ENCODE measurements at places on chromosomes 2 and 18.

DNA sequence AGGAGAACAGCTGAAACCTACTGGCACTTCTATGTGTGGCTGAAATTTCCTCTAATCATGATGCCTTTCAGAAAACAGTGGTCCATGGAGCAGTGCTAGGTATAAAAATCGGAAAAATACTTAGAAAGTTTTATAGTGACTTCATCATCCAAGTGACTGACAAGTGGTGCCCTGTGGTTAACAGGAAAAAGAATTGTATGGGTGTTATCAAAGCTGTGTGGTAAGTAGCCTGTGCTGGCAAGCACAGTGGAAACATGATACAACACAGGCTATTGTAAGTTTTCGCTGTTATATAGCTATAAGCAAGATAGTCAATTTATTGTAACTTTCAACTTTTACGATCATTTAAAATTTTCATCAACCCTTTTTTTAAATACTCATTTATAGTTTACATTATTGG is 1599.7 kb upstream of the ZEB2 start:
- DNase-seq, result no peak

DNA sequence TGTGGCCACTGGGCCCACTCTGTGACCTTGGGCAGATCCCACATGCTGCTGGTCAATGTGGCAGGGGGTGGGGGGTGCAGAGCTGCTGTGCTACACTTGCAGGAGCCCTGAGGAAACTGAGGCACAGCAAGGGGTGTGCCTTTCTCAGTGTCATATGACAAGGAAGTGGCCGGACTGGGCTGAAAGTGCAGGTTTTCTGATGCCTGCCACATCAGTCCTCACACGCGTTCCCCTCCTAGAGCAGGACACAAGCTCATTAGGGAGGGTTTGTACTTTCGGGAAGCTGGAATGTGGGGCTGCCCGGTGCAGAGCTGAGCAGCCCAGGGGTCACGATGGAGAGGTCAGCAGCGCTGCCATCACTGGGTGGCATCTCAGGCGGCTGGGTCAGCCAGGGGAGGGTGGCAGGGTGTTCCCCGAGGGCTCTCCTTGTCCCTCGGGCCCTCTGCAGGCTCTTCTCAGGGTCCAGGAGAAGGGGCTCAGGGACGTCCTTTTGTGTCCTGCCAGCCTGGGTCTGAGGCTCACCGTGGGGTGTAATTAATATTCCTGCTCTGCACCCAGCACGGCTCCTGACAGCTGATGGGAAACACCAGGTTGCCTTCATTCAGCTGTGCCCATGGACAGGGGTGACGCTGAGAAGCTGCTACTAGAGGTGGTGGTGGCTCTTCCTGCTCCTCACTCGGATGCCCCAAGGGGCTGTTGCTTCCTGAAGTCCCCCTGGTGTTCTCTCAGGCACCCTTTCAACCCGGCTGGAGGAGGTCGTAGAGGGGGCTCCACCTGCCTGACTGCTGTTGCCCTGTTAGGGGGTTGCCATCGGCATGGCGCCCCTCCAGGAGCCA is 62.1 kb upstream of the HDAC4 start:
- no peak for DNase-seq

DNA sequence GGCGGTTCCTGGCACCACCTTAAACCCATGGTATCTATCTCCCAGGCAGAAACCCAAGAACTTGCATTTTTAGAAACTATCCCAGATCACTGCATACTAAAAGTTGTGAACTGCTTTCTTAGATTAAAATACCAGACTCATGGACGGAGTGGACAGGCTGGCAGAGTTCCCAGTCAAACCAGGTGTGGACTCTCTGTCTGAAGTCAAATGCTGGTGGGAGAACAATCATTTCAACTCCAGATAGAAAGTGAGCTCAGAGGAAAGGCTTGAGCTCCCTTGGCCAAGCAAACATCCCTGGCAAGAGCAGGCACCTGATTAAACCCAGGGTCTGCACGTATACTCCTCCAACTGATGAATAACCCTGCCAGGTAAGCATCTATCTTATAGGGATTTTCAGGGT is 19.5 kb downstream of the NXPH2 start:
- no peak for DNase-seq

GRCh38 chr2:41400088-41400665 is 647.6 kb upstream of the PKDCC start:
- no peak for DNase-seq

DNA sequence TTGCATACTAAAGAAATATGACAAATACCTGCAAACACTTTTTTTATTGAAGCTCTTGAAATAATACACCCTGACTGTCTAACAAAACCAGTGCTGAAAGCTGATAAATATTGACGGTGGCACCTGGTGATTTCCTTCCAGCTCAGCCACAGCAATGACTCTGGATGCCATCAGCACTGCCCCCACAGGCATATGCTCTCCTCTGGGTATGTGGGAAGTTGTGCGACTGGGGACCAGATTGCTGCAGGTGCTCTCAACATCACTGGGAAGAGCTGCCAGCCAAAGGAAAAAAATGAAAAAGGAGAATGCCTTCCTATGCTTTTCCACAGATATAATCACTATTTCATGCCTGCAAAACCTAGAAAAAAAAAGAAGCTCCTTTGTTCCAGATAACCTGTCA is 141.5 kb downstream of the PIGN start:
- DNase-seq, result no peak

GRCh38 chr2:96114546-96114902 is 1.8 kb downstream of the ADRA2B start:
- DNase-seq, result no peak

DNA sequence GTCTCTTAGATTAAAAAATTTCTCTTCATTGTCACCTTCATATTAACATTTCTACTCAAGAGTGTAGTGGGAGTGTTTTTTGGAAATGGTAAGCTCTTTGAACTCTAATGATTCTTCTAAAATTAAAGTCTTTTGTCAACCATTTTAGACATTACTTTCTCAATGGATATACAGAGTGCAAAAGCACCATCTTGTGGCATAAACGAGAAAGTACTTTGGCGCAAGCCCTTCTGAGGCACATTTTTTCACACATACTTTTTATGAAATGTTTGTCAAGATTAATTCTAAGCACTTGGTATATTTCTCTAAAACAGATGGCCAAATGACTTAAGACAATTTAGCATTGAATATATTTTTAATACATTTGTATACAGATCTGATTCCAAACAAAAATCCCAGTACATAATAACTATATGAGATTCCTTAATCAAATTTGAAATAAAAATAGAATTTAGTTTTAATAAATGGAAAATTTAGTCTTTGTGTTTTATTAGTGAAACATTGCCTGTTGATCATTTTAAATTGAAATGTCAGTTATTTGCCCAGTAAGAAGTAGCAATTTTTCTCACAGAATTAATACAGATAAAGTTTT is 63.3 kb upstream of the GALNT5 start:
- DNase-seq, result no peak

- DNase-seq, result no peak
Measured at GRCh38 chr18:59459369-59460071, 100.5 kb upstream of the LMAN1 start.

GRCh38 chr2:11004199-11004598 is 92.5 kb downstream of the KCNF1 start:
- no peak for DNase-seq

- DNase-seq, result no peak
Measured at GRCh38 chr2:197913084-197913483, 108.7 kb downstream of the PLCL1 start.

GRCh38 chr2:17540093-17540812 is at the start of gene VSNL1:
TSS of gene VSNL1 (plus strand) at chr2:17540696. CDS start at chr2:17592075, 51,379 bp downstream.
- peak; percentile 82 for DNase-seq

GRCh38 chr2:223314811-223315210 is 262.8 kb downstream of the KCNE4 start:
- DNase-seq, result no peak

GRCh38 chr2:121417826-121418225 is 112.9 kb upstream of the RNU4ATAC start:
- no peak for DNase-seq

GRCh38 chr2:47193607-47194006 is 38.5 kb upstream of the STPG4 start:
- no peak for DNase-seq

GRCh38 chr2:171735991-171736710 is 48.9 kb downstream of the DYNC1I2 start:
- DNase-seq, result no peak

- no peak for DNase-seq
Measured at GRCh38 chr2:207676827-207677354, 34.5 kb upstream of the CCNYL1 start.

DNA sequence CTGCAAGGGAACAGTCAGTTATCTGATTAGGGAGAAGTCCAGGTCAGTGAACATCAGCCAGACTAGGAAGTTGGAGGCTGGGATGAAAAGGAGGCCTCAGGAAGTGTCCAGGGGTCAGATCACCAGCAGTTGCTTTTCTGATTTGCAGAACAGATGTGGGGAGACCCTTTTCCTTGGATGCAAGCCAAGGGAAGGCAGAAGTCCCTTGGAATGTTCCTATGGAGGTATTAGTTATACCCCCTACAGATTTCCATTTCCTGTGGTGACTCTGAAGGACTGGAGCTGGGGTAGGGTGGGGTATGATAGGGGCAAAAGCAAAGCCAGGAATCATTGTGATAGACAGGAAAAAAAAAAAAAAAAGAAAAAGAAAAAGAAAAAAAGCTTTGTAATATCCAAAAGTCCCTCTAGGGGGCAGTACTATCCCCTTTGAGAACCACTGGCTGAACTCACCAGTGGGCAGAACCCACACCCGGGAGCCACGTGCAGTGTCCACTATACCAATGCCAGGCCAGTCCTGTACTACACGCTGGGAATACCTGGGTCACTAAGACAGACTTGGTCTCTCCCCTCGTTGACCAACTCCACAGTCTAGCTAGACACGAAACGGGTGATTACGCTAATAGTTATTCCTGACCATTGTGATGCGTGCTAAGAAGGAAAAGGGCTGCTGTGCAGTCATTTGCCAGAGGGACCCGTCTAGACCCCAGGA is 7.4 kb downstream of the DYSF start:
- DNase-seq, result no peak

DNA sequence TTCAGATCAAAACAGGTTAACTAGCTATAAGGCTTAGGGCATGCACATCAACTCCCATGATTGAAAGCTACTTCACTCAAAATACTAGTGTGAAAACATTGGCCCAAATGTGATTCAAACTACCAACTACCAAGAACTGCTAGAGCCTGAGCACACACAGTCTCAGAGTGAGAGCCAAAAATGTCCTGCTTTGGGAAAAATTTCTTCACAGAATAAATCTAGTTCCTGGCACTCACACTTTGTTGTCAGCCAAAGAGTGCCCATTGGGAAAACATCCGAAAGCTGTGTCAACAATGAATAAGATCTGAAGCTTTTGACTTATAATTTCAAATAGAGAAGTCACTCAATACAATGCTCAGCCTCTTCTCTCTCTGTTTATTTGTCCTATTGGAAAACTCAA is 182.7 kb downstream of the LRATD1 start:
- no peak for DNase-seq

DNA sequence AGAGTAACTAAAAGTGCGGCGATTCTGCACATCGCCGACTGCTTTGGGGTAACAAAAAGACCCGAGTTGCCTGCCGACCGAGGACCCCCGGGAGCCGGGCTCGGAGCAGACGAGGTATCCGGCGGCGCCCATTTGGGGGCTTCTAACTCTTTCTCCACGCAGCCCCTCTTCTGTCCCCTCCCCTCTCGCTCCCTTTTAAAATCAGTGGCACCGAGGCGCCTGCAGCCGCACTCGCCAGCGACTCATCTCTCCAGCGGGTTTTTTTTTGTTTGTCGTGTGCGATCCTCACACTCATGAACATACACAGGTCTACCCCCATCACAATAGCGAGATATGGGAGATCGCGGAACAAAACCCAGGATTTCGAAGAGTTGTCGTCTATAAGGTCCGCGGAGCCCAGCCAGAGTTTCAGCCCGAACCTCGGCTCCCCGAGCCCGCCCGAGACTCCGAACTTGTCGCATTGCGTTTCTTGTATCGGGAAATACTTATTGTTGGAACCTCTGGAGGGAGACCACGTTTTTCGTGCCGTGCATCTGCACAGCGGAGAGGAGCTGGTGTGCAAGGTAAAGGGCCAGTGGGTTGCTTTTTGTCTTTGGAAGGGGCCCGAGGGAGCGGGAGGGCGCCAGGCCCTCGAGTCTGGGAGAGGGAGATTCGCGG is 1.4 kb downstream of the TRIB2 start:
- no peak for DNase-seq

DNA sequence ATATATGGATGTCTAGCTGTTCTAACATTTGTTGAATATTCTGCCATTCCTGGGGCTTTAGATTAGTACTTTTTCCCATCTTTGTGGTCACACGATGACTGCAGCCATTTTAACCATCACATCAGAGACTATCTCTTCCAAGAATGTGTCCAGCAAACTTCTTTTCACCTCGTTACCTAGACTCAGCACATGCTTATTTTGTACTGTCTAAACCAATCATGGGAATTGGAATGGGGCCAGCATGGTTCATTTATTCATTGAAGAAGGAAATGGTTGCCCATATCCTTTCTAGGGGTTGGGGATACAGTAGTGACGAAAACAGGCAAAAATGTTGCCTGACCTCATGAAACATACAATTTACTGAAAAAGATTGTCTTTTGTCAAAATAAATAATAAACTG is 2.5 kb upstream of the VRK2 start:
- no peak for DNase-seq

GRCh38 chr18:76654577-76654976 is 159.5 kb upstream of the ZNF516 start:
- DNase-seq, result peak; percentile 26

GRCh38 chr2:148578493-148578884 is 66.1 kb upstream of the EPC2 start:
- DNase-seq, result no peak

GRCh38 chr2:45343251-45344017 is 267.6 kb downstream of the SRBD1 start:
- DNase-seq, result no peak

DNA sequence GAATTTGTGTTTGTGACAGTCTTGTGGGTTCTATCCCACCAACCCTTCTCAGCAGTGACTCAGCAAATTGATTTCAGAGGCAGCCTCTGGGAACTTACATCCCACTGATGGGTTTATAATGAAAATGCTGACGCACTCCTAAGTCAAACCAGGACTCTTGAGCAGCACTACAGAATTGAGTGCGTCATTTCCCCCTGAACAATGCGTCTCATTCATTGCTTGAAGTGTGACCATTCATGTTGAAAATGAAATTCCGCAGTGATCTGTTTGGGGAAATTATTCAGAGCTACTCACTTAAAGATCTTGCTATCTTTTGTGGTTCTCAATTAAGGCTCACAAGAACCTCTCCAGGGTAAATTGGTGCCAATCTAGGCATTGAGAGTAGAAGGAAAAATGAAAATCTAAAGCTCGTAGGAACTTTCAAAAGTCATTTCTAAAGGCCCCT is 417.7 kb upstream of the SLC14A2 start:
- DNase-seq, result peak; percentile 16

DNA sequence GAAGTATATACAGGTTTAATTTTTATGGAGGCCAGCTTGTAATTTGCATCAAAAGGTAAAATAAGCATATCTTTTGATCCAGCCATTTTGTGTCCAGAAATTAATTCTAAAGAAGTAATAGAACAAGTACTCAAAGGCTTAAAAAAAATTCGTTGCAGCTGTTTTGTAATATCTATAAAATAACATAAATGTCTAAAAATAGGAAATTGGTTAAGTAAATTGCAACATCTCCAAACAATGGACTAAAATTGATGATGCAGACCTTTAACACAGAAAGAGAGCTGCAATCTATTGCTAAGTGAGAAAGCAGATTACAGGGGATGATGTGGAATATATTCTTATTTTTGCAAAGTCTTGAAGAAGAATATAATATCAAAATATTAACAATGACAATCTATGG is 19.4 kb downstream of the AAK1 start:
- no peak for DNase-seq
